ENCODE measurements at places on chromosomes 2 and 18.

- DNase-seq: no peak
These were observed 128.9 kb upstream of the ITGB6 start for GRCh38 chr2:160328811-160329527.

GRCh38 chr18:7467708-7468466, 99.2 kb upstream of the PTPRM start:
- DNase-seq: no peak

DNA sequence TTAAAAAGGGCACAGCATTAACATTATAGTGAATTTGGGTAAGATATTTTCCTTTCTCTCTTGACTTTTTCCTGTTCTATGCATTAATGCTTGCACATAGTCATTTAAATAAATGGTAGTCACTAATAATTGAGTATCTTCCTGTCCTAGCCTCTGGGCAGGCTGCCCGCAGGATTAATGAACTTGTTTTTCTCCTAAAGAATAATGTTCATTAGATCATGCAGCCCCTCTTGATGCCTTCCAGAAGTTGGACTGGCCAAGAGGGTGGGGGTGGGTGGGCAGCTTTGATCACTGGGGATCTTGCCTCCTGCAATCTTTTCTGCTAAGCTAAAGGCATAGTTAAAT, 514.5 kb upstream of the CDH2 start:
- DNase-seq: no peak

- DNase-seq: no peak
These were observed 10.7 kb upstream of the SPOPL start for GRCh38 chr2:138490673-138491494.

DNA sequence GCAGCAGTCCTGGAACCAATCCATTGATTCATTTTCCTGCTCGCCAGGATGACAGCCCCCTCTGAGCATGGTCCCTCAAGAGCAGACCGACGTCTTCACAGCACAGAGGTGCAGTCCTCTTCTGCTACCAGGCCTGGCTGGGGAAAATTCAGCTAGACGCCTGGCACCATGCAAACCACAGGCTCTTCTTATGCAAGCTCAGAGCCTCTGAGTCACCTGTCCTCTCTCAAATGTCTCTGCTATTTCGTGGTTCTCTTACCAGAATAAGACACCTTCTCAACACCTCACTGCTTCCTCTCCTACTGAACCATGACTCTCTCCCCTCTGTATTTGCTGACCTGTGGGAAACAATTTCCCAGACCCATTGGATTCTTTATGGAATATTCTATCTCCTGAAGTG, 79.8 kb upstream of the CYRIA start:
- DNase-seq: no peak

DNA sequence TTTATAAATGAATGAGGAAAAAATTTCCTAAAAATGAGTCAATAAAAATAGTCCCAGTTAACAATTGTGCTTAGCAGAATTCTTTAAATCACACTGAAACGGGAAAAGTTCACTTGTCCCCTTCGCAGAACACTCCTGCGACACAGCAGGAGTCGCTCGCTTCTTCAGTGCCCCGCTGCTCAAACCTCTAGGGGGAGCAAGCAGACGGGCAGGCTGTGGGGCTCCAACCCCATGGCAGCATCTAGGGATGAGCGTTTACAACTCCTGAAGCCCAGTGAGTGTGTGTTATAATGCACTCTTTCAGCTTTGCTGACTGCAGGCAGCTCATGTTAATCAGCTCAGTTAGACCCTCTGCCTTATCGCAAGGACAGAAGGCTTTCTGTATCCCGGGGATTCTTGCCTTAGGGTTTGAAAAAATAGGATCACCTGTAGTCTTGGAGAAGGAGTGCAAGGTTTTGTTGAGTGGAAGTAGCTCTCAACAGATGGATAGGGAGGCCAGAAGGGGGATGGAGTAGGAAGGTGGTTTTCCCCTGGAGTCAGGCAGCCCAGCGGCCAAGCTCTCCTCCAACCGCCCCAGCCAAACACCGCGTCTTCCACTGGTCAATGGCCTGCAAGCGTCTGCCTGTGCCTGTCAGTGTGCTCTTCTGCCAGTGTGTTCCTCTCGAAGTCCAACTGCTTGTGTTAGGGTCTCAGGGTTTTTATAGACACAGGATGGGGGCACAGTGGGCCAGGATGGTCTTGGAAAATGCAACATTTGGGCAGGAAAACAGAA, 1977.7 kb upstream of the LRRTM1 start:
- DNase-seq: no peak

DNA sequence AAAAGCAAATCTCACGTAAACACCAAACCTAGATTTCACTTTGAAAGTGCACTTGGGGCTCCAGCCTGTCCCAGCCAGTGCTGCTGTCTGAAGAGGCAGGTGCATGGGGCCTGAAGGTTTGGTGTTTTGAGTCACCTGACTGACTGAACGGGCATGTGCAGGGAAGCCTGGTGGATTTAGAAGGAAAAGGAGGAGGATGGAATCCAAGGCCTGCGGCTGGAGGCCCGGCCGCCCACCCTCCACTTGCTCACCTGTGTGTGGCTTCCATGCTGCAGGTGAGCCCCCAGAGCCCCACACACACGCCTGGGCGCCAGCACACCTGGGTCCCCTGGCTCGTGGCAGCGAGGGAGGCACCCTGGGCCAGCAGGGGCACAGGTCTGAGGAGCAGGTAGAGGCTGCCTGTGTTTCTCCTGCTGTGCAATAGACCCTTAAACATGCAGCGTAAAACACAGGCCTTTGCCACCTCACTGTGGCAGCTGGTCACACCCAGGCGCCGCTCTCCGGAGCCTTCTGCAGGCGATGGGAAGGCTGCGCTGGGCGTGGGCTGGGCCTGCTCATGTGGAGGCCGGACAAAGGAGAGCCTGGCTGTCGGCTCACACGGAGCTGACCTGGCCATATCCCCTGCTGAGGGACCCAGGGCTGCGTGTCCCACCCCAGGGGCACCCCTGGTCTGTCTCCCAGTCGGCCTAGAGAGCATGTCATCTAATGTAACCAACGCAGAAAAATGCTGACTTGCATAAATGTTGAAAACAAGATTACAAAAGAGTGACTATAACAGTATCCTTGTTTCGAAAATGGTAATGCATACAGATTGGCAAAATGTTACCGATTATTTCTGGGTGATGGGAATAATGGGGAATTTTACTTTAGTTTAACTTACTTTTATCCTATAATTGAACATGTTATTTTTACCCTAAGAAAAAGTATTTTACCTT, 71.3 kb downstream of the TMEM18 start:
- no peak for DNase-seq

DNA sequence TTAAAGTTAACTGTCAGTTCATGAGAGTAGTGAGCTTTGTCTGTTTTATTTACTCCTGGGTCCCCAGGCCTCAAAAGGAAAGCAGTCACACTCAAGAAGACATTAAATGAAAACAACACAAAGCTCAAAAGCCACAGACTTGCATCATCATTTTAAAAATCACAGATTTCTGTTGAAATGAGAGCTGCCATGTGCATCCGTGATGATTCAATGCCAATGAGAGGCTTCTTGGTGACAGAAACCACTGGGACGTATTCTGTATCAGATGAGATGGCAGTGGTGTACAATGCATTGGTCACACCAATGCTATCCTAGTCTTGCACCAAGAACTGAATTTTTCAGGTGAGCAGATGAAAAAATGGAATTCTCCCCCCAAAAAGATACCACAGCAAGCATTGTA, 204.8 kb downstream of the ANAPC1 start:
- DNase-seq: no peak

GRCh38 chr2:64330281-64331113, 123.5 kb upstream of the LGALSL start:
- peak; percentile 66 for DNase-seq

DNA sequence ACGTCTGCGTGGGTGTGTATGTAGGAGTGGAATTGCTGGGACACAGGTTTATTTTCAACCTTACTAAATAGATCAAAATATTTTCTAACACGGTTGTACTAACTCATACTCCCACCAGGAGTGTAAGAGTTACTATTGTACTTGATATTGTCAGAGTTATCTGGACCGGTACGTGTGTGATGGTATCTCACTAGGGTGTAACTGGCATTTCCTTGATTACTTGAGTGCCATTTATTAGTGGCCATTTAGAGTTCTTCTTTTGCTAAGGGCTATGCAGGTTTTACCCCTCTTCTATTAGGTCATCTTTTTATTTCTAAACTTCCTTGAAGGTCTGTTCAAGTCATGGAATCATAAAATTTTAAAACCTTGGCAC, 33.5 kb downstream of the CENPO start:
- DNase-seq: no peak

DNA sequence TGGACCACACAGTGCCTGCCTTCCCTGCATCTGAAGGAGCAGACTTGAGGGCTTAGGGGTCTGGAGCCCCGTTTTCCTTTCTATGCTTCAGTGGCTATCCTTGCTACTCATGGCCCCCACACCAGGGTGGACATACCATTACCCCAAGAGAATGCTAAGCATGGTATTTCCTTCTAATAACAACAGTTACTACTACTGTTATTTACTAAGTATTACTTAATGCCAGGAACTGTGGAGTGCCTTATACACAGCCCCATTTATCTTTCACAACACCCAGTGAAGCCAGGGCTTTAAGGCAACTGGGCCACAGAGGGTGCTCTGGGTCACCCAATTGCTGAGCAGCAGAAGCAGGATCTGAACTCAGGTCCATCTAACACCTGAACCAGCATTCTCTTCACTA, 5.8 kb upstream of the PAX8 start:
- no peak for DNase-seq

DNA sequence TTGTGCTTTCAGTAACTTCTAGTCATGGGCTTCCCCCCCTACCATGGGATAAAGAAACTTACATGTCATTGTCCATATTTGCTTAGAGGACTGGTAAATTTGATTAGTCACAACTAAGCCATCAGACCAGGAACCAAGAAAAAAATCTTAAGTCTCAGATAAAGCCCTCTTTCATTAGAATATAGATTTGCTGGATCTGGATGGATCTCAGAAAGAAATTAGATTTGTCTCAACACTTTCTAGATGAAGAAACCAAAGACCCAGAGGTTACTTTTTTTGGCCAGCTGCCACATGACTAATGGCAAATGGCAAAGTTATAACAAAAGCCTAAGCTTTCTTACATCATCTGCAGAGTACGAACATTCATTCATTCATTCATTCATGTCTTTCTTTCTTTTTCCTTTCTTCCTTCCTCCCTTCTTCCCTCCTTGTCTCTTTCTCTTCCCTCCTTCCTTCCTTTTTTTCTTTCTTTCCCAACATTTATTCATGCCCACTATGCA, 60.2 kb downstream of the CDCA7 start:
- no peak for DNase-seq

DNA sequence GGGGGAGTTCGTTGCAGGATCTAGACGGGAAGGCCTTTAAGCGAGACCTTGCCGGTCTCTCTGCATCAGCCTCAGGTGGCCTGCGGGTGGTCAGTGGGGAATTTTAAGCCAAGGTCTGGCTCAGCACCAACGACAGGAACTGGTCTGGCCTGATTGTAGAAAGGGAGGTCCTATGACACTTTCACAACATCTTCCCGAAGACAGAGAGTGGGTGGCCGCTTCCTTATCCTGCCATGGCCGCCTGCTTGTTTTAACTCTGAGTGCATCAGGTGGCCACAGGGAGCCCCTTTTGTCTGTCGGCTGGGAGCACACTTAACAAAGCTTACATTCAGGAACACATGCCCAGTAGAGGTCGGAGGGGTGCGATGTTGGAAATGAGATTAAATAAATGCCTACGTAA, 363.7 kb upstream of the MYT1L start:
- no peak for DNase-seq

DNA sequence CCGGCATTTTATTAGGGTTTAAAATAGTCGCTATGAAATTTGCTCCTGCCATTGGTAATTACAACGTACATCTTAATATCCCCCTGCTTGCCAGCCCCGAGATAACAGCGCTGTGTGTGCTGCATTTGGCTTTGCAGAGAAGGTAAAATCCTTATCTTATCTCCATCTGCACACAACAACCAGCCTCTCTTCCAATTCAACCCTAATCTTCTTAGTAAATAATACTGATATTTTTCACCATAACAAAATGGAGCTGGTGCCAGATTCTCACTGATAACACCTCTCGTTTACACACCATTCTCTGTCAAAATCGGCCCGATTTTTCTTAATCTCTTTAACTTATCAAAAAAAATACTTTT, 61.4 kb upstream of the SIX3 start:
- no peak for DNase-seq

GRCh38 chr2:1553671-1554295, 140.5 kb downstream of the TPO start:
- DNase-seq: no peak

DNA sequence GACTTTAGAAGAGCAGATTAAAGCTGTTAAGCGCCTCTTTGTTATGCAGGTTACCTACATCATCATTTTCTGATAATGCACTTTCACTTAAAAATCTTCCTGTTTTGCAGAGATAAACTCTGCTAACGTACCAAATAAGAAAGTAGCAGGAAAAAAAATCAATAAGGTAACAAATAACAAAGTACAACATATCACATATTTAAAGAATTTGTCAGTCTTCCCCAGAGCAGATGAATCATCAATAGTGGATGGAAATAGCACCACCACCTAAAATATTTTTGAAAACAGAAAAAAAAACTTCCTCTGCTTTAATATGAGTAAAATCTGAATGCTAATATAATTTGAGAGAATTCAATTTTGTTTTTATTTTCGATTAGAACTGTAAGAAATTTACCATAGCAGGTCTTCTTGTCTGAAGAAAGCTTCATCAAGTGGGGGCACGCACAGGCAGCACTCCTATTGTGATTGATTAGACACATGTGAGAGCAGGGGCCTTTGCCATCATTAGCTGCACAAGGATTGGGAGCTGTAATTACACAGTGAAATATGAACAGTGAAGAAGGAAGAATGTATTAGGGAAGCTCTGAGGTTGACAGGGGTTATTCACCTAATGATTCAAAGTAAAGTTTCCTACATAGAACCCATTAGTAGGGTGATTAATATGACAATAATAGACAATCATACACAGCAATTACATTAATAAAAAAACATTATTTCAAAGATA, 1279.4 kb downstream of the LRP1B start:
- DNase-seq: no peak

GRCh38 chr2:27162151-27163121, 13.6 kb downstream of the TCF23 start:
- DNase-seq: no peak

DNA sequence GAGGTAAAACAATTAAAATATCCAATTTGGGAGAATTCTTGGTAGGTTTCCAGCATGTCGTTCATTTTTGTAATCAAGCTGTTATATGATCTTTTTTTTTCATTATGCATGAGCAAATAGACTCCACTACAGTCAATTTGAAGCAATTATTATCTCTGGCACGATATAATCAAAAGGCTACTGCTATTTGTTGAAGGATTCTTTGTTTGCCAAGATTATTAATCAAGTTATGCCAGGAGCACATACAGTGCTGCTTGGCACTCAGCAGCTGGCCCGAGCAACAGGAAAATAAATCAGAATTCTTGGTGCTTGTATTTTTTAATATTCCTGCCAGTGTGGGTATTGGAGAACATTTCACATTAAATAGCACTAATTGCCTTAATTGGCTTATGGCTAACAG, 279.5 kb downstream of the RND3 start:
- DNase-seq: no peak

GRCh38 chr2:98484121-98484557, 39.5 kb downstream of the INPP4A start:
- DNase-seq: no peak

DNA sequence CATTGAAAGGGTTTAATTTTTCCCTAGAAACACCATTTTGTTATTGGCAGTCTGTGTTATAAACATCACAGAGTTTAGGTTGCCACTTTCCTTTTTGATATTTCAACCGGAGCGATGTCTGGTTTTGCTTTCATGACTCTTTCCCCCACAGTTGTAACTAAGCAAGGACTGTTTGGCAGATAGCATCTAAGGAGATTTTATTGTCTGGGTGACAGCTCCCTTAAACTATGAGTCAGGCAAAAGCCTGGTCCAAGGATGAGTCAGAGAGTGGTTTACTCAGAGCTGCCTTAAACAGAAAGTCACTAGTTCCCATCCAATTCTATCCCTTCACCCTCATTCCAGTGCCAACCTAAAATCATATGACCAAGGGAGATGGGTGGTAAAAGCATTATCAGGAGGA, 341.6 kb upstream of the VWC2L start:
- no peak for DNase-seq
